ENCODE measurements at places on chromosomes 7 and 10.

DNA sequence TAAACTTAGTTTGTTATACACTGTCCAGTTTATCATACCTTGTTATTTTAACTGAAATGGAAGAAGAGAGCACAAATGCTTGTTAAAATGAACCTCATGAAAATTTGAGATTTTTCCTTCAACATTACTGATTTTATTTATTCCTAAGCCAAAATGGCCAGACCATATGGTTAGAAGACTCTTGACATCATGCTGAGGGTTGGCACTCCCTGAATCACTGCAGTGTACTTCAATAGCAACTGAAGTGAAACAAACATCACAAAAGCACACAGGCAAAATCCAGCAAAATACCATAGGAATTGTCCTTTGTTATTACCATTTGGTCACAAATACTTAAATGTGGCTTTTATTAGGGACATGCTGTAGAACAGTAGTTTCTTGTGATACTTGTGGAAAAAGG, 347.8 kb downstream of the NXPH1 start:
- DNase-seq, result no peak

DNA sequence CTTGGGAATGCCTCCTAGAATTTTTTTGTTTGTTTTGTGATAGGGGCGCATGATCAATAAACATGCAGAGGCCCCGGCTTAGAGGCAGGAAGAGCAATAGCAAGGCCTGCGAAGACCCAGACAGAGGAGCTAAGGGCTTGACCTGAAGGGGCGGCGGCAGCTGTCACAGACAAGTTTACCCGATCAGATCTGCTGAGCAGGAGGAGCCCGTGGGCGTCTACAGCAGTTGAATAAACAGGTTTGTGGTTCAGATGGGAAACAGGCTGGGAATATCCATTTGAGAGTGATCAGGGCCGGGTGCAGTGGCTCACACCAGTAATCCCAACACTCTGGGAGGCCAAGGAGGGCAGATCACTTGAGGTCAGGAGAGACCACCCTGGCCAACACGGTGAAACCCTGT, 126.0 kb upstream of the CALN1 start:
- DNase-seq, result no peak

DNA sequence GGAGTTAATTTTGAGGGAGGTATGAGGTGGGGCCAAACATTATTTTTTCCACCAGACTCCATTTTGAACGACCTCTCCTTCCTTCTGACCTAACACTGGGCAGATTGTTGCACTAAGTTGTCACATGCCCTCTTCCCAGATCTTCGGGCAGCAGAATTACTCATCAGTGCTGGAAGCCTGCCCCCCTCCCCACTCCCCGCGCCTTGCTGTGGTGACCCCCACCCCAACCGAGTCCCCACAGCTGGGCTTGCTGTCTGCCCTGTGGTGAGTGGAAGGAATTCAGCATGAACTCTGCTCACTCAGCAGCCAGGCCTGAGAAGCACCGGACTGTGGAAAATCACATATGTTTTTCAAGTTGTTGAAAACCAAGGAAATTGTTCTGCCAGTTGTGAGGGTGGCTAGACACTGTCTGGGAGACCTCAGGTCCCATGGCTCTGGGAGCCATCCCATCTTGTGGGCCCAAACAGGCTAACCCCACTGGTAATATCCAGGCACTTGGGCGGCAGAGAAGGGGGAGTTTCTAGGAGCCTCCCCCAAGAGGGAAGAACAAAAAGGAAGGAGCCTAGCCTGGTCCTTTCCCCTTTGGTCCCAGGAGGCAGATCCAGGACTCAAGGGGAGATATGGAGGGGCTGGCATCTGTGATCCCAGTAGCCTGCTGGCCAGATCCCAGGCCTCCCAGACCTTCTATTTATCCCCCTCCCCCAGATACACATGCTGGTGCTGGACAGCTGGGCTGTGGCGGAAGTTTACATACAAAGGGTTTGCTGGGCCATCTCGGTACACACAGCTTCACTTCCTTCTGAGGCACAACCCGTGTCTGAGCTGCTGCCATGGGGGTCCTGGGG, 3.5 kb upstream of the AEBP1 start:
- no peak for DNase-seq

GRCh38 chr7:152759949-152760853, 649 bp downstream of the ACTR3B start:
- DNase-seq, result no peak

- no peak for DNase-seq
These were observed 57.0 kb upstream of the MTPN start for GRCh38 chr7:136034132-136034531.

Measured in H1 (cell line).